Stimulated activated CD8-positive, alpha-beta memory T cell treated with anti-CD3 and anti-CD28 coated beads, Interleukin-7, amount 100 ng/mL, for 1 hour (primary cell): ENCODE measurements at places on chromosomes 5 and 9.

GRCh38 chr9:136196404-136197083 lies 8.4 kb downstream of the LHX3 start:
- DNase-seq: no peak

DNA sequence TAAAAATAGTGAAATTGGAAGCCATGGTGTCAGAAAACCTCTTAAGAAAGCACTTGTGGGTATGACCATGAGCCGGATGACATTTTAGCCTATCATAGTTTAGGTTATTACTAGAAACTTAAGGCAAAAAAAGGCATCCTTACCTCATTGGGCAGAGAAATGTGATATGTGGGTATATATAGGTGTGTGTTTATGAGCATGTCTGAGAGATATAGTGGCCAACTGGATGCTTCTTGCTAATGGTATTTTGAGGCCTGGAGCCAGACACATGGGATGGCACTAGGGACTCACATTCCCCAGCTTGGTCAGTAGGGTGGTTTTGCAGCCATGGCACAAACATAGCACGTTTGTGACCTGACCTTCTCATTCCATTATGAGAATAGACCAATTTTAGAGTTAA lies 295.6 kb upstream of the MEF2C start:
- no peak for DNase-seq

DNA sequence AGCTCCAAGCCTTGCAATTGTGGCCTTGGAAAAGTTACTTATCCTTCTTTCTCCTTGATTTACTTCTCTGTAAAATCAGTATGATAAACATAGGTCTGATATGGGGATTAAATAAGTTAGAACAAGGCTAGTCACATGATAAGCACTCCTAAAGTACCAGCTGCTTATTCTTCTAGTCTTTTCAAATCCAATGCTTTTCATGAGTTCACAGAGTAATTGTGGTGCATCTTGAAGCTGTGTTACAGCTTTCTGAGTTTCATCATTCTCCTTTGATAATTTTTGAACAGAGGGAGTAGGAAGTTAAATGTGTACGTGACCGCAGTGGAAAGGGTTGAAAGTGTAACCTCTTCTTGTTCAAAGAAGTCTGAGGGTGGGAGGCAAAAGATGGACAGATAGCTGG lies 38.8 kb upstream of the CCDC112 start:
- no peak for DNase-seq

GRCh38 chr5:41337216-41337615 lies 123.9 kb upstream of the C6 start:
- DNase-seq: no peak

- no peak for DNase-seq
Observed at GRCh38 chr9:115364991-115365390, 247.0 kb upstream of the TNC start.

DNA sequence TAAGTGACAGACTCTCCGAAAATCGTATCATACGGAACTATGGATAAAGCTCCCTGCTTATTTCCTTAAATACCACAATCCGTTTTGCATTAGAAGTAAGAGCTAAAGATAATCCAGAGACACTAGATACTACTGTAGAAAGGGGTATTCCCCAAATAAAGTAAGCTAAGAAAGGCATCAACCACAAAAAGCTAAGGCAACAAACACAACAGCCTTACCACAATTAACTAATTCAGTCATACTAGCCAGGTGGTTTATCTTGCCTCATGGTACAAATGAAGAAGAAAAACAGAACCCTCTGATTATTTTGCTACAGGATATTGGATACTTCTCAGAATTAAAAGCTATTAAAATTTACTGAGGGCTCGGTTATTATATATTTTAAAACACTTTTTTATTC lies 14.1 kb downstream of the ERP44 start:
- no peak for DNase-seq

DNA sequence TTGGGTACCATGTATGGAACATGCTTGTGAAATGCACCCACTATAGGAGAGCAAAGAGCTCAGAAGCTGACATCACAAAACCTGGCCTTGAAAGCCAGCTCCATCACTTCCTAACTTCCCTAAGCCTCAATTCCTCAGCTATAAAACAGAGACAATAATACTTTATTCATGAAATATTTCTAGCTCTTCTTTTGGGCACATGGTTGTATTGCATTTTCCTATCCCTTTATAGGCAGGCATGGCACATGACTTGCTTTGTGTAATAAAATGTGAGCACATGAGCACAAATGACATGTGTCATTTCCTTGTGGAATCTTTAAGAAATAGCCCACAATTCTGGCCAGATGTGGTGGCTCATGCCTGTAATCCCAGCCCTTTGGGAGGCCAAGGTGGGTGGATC lies 18.5 kb downstream of the ZNF366 start:
- DNase-seq: no peak

GRCh38 chr5:959581-960531 lies 48.7 kb upstream of the NKD2 start:
- no peak for DNase-seq

DNA sequence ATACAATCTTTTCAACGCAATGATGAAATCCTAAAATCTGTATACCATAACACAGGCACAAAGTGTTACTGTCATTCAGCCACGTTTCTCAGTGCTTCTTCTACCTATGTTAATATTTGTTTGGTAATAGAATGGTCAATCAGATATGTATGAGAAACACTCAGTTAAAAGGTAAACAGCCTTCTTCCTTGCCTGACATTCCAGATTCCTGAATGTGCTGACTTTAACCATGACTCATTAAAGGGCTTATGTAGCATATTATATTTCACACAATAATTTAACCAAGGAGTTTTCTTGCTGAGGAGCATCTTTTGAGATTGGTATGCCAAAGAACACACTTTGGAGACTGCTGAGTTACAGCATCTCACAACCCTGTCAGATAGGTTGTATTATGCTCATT lies 187.6 kb downstream of the CETN3 start:
- no peak for DNase-seq

DNA sequence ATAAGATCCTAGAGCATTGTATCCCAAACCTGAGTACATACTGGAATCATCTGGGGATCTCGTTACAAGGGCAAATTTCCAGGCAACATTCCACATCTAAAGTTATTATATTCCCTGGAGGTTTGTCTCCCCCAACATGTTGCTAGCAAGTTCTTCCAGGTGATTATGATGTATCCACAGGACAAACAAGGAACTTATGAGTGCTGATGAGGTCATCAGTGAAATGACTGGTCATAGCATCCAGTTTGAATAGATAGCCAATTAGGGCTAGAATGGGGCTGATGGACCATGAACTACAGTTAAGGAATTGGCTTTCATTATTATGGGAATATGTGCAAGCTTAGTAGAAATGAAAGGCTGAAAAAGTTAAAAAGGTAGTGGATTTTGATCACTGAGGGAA lies 115.2 kb downstream of the CWC27 start:
- DNase-seq: no peak

- no peak for DNase-seq
Observed at GRCh38 chr5:179168664-179169063, 108.5 kb downstream of the ZNF354C start.

GRCh38 chr9:130624154-130624553 lies 40.2 kb upstream of the PRDM12 start:
- DNase-seq: no peak

- DNase-seq: no peak
Observed at GRCh38 chr9:117233016-117233415, 181.8 kb downstream of the ASTN2 start.

DNA sequence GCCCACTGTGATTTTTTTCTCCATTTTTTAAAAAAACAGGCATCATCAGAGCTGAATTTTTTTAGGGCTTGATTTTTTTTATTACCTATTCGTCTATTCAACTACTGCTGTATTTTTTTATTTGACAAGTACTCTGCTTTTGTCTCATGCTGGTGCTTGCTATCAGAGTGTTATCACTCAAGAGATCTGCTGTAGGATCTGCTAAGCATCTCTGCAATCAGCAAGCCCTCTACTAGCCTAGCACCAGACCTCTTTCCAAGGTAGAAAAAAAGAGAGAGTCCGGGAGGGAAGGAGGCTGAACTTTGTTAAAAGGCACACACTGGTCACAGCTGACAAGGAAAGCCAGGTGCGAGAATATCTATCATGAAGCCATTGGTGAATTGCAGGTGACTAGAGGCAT lies 413.8 kb upstream of the CCNH start:
- no peak for DNase-seq

DNA sequence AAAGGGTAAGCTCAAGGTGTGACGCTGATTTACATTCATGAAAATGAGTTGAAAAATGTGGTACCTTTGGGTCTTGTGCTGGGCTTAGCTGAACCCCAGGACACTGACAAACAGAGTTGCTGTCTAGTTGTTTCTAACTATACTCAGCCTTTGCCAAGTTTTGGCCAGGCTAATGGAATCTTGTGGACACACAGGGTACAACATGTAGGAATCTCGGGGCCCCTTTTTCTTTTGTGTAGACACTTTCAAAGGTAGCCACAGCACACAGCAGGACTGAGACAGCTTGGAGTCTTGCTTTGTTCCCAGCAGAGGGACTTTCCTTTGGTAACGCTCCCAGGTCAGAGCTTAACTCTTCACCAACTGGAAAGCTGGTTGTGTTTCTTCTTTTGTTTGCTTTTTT lies 7.8 kb downstream of the LIX1 start:
- DNase-seq: no peak

- no peak for DNase-seq
Observed at GRCh38 chr9:116998305-116998704, 311.2 kb downstream of the TRIM32 start.

- DNase-seq: no peak
Observed at GRCh38 chr5:132653716-132654115, 4.3 kb upstream of the IL13 start.

GRCh38 chr9:104572612-104573011 lies 3.6 kb downstream of the OR13C8 start:
- DNase-seq: no peak

DNA sequence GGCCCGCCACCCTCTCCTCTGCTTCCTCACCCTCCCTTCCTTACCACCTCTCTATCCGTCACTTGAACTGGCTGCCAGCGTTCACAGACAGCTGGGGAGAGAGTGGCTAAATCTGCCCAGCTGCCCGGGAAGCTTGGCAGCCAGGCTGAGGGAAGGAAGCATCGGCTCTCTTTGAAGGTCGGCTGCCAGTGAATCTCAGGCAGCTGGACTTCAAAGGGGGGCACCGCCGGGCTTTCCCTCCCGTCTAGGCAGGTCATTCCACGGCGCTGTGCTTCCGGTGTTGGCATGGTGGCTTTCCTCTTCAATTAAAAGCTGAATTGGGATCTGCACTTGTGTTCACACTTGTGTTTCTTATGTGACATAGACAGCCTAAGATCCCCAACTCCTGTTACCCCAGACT lies 174.0 kb downstream of the GDNF start:
- DNase-seq: no peak

DNA sequence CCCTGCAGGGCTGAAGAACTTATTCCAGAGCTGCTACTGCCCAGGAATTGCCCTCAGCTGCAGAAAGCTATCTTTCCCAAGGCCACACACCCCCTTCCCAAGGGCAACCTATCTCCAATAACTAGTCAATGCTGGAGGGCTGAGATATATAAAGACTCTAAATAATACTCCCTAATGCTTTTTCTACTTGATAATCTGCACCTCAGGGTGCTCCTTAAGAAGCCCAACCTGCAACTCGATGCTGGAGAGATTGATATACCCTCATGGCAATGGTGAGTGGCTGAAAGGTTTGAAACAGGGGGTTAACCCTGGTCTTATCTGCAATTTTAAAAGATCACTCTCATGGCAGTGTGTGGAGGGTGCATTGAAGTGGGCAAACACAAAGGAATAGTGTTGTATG lies 142.7 kb upstream of the APC start:
- DNase-seq: no peak

- no peak for DNase-seq
Observed at GRCh38 chr5:77638763-77639671, 504 bp upstream of the OTP start.

GRCh38 chr5:168424594-168425323 lies 61.5 kb upstream of the RARS1 start:
- no peak for DNase-seq

DNA sequence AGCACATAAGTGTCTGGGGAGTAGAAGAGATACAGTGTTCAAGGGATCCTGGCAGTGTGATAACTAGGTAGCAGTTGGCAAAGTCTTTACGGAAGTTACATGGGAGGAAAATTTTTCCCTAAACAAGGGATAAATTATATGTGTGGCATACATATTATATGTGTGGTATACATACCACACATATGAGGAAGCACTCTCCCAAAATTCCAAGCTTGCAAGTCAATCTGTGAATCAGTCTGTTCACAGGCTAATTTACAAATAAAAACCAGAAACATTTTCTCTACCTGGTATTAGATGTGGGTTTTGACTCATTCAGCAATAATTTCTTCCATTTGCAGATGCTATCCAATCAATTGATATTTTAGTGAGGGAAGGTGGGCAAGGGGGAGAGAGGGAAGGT lies 110.0 kb downstream of the ISOC1 start:
- DNase-seq: no peak

- no peak for DNase-seq
Observed at GRCh38 chr9:136726631-136727191, 14.3 kb downstream of the DIPK1B start.

- DNase-seq: no peak
Observed at GRCh38 chr5:175837171-175837699, 34.1 kb upstream of the CPLX2 start.

- DNase-seq: no peak
Observed at GRCh38 chr5:466661-467310, 23.8 kb downstream of the EXOC3 start.

GRCh38 chr9:109143881-109144562 lies 23.0 kb downstream of the FRRS1L start:
- DNase-seq: no peak
